ENCODE measurements at places on chromosomes 1 and 21.

- DNase-seq: no peak
Measured at GRCh38 chr1:169624122-169624521, 5.8 kb downstream of the SELP start.

GRCh38 chr1:33087677-33088076, 6.7 kb downstream of the AZIN2 start:
- no peak for DNase-seq

DNA sequence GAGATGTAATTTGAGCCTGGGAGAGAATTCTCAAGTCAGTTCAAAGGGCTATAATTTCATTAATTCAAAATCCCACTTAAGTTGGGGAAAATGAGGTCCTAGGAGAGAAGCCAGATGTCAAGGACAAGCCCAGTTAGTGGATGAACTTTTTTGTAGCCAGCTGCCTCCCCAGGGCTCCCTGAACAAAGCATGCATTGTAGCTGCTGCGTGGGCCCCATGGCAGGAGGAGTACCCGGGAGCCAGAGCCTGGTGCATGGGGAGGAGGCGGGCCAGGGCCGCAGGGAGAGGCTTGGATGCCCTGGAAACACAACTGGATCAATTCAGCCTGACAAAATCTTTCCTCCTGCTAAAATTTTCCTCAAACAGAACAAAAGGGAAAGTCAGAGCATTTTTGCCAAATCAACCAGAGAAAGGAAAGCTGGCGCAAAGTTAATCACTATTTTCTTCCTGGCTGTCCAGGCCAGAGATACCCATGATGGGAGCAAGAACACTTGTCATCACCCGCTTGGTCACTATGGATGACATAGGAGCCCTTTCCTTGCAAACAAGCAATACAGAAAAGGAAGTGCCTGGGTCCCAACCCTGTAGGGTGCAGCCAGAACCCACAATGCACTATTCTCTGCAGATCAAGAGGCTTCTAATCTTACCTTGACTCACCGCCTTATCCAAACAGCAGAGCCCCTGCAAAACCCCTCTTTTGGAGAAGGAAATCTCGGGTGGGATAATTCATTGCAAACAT, 248.1 kb upstream of the RAB4A start:
- no peak for DNase-seq

DNA sequence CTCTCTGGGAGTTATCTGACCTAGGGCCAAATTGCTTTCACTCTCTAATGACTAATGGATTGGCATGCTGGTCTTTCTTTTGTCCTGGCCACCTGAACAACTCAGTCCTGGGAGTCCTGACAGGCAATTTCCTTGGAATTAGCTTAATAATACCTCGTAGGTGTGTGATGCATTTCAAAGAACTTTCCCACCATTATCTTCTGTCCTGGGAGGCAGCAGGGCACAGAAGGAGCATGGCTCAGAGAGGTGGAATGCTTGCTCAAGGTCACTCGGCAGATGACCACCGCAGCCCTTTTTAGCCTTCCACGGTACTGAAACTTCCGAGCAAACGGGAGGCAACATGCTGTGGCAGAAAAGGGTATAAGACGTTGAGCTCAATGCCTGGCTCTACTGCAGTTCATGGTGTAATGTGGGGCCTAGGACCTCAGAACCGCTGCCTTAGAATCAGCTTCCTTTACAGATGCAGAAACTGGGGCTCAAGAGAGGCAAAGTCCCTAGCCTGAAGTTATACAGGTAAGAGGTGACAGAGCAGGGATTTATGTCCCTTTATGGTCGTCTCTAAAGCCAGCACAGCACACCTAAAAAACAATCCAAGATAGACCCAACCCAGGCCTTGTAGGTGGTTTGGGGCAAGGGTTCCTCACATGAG, 3.2 kb downstream of the ID3 start:
- DNase-seq: peak; percentile 75

DNA sequence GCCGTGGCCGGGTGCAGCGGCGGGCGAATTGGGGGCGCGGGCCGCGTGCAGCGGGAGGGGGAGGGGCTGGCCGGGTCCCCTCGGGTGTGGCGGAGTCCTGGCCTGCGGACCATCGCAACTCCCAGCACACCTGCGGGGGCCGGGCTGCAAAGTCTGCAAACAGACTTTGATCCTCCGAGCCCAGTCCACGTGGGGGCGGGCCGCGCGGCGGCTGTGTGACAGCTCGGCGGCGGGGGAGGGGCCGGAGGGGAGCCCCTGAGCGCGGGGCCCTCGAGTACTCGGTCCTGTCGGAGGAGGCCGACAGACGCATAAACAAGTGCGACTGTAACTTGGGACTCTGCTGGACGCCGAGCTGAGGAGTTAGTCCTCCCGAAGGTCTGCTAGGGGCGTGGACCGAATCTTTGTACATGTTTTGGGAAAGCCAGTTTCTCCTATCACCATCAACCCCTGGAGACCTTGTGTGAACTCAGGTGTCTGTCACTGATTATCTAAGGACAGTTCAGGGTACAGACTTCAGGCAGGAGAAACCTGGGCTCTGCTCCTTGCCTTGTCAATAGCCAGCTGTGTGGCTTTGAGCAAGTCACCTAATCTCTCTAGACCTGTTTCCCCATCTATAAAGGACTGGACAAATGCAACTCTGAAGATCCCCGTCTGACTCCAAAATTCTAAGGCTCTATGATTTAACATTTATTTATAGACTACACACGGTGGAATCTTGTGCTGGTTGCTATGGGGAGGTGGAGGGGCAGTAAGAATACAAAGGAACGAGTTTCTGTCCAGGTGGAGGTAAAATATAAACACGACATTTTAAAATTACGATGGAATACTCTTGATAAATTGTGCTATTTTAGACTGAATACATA, 710 bp upstream of the SLC30A1 start:
- DNase-seq: peak; percentile 50

- no peak for DNase-seq
Measured at GRCh38 chr1:89539128-89539527, 14.5 kb downstream of the LRRC8B start.

DNA sequence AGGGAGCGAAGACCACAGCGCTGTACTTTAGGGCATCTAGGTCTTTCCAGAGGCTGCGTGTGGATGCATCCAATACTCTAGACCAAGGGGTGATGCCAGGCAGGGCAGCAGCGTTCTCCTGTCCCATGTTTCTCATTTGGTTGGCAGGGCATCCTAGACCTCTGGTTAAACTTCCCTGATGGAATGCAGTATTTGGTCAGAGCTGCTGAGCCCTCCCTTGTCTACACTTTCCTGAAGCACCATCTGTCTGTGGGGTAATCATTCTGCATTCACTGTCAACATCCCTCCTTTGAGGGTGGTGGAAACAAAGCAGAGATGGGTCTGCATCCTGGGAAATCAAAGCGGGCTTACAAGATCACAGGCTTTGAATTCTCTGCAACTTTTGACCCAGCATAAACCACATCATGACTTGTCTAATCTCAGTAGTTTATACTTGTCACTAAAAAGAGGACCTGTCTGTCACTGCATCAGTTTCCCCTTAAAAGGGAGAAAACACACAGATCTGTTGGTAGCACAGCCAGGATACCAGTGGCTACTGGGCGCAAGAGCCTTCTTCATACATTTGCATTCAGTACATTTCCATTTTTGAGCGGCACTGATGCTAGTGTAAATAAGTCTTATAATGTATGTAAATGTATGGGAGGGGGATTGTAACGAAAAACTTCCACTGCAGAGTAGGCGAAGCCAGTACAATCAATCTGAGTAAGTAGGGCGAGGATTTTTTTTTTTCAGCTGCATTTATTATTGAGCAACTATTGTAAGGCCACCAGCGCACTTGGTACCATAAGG, 106.3 kb downstream of the GALNT2 start:
- peak; percentile 25 for DNase-seq

- DNase-seq: no peak
Measured at GRCh38 chr21:42374864-42375499, 8.6 kb upstream of the TFF1 start.

- no peak for DNase-seq
Measured at GRCh38 chr1:214469290-214469689, 82.1 kb downstream of the PTPN14 start.

GRCh38 chr1:7538849-7539768, 232.0 kb upstream of the VAMP3 start:
- no peak for DNase-seq

GRCh38 chr1:197358959-197359358, 90.9 kb downstream of the CRB1 start:
- no peak for DNase-seq
